ENCODE measurements at places on chromosomes 5 and 9.

GRCh38 chr9:38442473-38443096 is 18.3 kb upstream of the IGFBPL1 start:
- no peak for DNase-seq

GRCh38 chr5:173327084-173327947 is 898 bp downstream of the STC2 start:
- no peak for DNase-seq

- DNase-seq = no peak
These were observed 18.1 kb upstream of the SSBP2 start for GRCh38 chr5:81768935-81769452.

GRCh38 chr5:82386576-82386975 is 108.4 kb upstream of the RPS23 start:
- no peak for DNase-seq

- no peak for DNase-seq
These were observed 523.5 kb upstream of the ZNF608 start for GRCh38 chr5:125269926-125270325.

GRCh38 chr5:61523073-61523472 is 191.0 kb downstream of the ZSWIM6 start:
- no peak for DNase-seq

- no peak for DNase-seq
These were observed 72.9 kb upstream of the SHB start for GRCh38 chr9:38141746-38142591.

GRCh38 chr5:52943285-52943684 is 45.9 kb upstream of the ITGA2 start:
- no peak for DNase-seq

DNA sequence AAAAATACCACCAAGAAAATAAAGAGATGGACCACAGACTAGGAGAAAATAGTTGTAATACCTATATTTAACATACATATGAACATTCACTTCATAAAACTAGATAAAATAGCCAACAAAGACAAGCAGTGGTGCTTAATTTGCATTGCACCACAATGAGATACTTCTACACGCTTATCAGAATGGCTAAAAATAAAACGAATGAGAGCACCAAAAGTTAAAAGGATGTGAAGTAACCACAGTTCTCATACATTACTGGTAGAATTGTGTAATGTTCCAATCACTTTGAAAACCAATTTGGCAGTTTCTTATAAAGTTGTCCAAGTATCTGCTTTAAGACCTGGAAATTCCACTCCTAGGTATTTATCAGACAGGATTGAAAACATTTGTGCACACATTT is 198.9 kb upstream of the SGCD start:
- no peak for DNase-seq

- DNase-seq = no peak
These were observed 23.0 kb upstream of the KIF2A start for GRCh38 chr5:62283005-62283404.

DNA sequence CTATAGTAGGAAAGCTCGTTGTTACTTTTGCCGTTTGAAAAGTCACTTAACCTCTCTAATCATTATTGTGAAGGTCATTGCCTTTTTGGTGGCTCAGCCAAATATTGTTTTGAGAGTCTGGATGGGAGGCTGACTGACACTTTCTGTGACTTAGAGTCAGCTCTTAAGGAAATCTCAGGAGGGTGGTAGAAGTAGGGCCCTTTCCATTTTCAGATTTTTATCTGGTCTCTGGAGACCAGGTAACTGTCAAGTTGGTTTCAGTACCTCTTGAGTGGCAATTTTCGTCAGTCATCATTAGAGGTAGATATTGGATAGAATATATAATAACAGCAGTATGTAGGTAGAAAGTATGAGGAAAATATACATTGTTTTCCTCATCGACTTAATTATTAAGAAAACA is 23.3 kb downstream of the UGCG start:
- no peak for DNase-seq

DNA sequence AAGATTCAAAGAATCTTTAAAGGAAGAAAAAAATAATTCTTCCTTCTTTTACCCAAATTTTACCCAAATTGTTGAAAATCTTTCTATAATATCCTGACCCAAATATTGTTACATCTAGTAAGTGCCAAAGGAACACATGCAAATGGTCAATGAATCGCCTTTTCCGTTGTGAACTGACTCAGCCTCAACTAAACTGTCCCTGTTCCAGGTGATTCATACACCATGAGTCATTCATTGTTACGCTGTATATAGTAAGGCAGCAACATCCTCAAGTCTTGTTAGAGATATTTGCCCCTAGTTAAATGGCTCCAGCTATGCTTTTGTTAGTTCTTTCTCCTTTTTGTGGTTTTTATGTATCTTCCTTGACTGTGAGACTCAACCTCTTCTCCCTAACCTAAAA is 9.7 kb downstream of the PTGER4 start:
- DNase-seq = peak; percentile 57

DNA sequence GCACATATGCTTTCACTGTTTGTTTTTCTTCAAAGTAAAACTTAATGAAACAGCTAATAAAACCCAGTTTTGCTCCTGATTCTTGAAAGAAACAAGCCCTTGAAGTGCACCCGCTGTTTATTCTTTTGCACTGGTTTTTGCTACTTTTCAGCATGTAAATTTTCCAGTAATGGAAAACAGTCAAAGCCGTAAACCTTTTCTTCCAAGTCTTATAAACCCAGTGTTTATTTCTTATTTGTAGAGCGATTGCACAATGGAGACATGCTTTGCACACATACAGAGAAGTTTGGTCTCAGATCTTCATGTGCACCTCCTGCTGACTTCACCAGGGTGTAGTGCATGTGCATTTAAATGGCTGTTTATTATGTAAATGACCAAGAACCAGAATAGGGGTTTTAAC is 51.8 kb downstream of the ATG10 start:
- no peak for DNase-seq

GRCh38 chr5:92559781-92560180 is 1021.2 kb downstream of the NR2F1-AS1 start:
- DNase-seq = no peak

DNA sequence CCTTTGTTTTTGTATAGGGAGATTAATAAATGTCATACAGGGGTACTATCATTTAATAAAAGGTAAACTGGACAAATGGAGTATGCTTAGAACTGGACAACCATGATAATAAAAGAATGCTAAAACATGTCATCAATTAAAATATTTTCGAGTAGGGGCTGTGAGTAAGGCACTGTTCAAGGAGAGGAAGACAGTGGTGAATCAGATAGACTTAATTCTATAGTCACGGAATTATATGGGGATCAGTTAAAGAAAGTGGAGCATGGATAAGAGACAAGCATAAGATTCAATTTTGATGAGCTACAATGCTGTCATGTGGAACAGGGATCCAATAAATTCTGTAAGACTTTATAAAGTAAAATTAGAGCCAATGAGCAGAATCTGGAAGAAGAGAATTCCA is 104.5 kb downstream of the HMHB1 start:
- no peak for DNase-seq

DNA sequence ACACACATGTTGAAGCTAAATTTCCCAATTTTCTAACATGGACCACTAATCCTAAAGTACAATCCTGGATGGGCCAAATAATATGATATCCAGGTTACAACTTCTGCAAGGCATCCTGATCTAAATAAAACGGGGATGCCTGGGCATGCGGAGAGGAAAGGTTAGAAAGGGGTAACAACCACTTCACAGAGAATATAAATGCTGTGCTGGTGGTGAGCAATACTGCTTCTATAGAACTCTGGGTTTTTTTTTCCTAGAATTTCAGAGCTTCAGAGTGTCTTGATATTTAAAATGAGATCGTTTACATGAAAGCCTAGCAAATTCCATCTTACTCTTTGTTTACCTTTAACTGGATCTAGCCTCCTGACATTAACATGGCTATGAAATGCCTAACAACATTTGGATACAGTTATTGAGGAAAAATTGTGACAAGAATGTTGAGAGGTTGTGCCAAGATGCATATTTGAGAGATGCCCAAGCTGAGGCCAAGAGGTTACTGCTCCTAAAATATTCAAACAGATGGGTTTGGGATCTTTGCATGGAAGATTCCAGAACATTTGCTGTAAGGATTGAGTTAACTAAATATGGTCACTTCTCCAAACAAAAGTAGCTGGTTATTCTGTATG is 22.4 kb downstream of the TNFAIP8 start:
- no peak for DNase-seq

- DNase-seq = no peak
These were observed 518 bp downstream of the LOX start for GRCh38 chr5:122077366-122078115.

DNA sequence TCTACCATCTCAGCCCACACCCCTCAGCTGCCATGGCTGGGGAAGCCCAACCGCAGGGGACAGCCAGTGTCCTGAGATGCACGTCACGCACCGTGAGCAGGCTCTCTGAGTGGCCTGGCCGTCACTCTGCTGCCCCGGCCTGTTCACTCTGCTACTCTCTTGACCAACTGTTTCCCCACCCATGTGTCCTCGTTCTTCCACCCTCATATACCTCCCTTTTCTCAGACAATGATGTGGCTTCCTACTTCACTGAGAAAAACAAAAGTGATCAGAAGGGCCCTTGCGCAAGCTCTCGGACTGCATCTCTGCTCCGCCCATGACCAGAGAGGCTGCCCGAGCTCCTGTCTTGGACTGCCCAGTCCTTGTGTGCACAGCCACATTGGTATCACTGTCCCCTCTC is 47.6 kb downstream of the OTULIN start:
- DNase-seq = no peak

DNA sequence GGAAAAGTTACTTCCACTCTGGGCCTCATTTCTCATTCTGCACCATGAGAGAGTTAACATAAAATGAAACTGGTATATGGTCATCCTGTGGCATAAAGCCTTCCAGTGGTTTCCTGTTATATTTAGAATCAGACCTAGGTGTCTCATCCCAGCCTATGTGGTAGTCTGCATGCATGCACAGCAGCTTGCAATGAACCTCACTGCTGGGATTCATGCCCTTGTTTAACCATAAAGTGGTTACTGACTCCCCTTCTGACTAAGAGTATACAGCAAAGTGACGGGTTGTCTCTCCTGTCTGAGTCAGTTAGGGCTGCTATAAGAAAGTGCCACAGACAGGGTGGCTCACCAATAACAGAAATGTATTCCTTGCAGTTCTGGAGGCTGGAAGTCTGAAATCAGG is 14.7 kb upstream of the TDRD7 start:
- DNase-seq = peak; percentile 34

DNA sequence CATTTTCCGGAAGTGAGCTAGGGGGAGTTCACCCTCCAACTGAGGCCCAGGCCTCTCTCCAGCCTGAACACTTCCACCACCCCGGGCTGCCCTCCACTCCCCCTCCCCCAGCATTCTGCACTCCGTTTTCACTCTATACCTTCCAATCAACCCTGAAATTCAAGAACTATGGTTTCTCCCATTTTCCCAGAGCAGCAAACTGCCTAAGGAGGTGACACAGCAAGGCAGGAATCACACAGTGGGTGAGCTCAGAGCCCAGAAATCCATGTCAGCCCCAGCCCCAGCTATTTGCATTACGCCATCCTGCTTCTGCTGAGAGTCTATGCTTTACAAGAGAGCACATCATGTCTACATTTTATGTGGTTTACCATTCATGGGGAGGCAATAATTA is 11.9 kb downstream of the MSX2 start:
- no peak for DNase-seq

- no peak for DNase-seq
These were observed 145.7 kb downstream of the ARHGAP26 start for GRCh38 chr5:142915813-142916424.

DNA sequence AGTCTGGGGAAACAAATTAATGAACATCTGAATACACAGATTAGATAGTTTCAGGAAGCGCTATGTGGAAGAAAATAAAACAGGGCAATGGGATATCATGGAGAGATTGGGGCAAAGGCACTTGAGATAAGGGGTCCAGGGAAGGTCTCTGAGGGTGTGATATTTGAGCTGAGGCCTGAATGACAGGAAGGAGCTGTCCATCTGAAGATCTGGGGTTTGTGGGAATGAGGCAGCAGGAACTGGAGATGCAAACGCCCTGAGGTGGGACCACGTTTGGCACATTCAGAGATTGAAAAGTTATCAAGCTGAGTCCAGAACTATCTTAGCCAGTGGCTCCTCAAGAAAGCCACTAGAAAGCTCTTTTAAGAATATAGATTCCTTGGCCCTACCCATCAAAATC is 8.7 kb upstream of the DAB2IP start:
- no peak for DNase-seq

GRCh38 chr5:67206461-67206860 is 9.9 kb upstream of the CD180 start:
- DNase-seq = no peak

GRCh38 chr5:30104872-30105596 is 1088.5 kb upstream of the CDH6 start:
- no peak for DNase-seq

GRCh38 chr9:101706261-101706798 is 32.1 kb downstream of the GRIN3A start:
- no peak for DNase-seq

DNA sequence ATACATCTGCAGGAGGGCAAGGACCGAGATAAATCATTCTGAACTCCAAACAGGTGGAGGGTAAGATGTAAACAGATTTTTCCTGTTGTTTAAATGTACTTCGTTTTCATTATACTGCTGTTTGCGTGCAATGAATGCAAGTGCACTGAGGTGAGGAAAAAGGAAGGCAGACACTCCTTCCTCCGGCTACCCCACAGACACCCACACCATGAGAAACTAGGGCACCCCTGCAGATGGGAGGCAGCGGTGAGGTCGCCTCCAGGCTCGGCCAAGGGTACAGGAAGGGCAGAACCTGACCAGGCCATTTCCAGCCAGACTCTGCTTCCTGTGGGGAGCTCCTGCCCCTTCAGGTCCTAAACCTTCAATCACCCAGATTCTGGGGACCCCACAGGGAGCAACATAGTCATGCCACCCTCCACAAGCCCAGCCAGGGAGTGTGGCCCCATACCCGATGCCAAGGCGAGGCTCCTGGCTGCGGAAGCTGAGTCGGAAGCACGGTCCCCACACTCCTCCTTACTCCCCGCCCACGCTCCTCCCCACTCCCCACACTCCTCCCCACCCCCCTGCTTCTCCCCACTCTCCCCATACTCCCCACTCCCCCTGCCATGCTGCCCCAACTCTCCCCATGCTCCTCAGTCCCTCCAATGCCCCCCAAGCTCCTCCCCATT is 37.1 kb downstream of the VAV2 start:
- no peak for DNase-seq

- peak; percentile 44 for DNase-seq
These were observed 215.6 kb downstream of the ROR2 start for GRCh38 chr9:91734371-91734981.

GRCh38 chr9:34559624-34560455 is 29.7 kb downstream of the CNTFR start:
- no peak for DNase-seq

DNA sequence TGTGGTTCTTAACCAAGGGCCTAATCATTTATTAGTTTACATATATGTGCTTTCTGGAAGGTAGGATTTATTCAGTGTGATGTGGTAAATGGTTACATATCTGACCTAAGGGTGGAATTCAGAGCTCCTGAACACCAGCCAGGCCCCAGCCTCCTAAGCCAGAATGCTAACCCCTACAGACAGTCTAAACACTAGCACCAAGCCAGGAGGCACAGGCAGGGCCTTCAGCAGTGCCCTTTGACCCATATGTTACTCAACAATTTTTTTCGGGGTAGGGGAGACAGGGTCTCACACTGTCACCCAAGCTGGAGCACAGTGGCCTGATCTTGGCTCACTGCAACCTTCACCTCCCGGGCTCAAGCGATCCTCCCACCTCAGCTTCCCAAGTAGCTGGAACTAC is 40.3 kb downstream of the PRKACG start:
- DNase-seq = no peak

- DNase-seq = no peak
These were observed 53.8 kb downstream of the MFAP3 start for GRCh38 chr5:154092356-154093141.
